ENCODE measurements at places on chromosomes 2 and 18.
A peak's percentile ranks its signal among the peaks of the same experiment; 100 is the strongest.

DNA sequence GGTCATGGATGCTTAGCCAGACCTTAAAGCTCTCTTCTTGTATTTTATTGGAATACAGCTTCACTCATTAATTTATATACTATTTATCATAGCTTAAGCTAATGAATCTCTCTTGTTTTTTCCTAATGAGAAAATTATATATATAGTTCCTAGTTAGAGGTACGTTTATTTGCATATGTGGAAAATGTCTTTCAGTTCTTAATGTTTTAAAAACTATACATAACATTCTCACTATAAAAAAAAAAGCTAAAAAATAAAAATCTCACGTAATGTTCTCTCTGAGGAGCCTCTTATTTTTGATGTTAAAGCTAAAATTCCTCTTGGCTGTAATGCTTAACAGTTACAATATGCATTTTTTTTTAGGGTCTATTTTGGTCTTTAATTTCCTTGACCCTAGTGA, 16.6 kb downstream of the UGP2 start:
- DNase-seq, result no peak

GRCh38 chr18:22871809-22872525, 61.2 kb upstream of the RBBP8 start:
- no peak for DNase-seq

- DNase-seq, result no peak
Measured at GRCh38 chr2:66171530-66171929, 263.4 kb upstream of the MEIS1 start.

DNA sequence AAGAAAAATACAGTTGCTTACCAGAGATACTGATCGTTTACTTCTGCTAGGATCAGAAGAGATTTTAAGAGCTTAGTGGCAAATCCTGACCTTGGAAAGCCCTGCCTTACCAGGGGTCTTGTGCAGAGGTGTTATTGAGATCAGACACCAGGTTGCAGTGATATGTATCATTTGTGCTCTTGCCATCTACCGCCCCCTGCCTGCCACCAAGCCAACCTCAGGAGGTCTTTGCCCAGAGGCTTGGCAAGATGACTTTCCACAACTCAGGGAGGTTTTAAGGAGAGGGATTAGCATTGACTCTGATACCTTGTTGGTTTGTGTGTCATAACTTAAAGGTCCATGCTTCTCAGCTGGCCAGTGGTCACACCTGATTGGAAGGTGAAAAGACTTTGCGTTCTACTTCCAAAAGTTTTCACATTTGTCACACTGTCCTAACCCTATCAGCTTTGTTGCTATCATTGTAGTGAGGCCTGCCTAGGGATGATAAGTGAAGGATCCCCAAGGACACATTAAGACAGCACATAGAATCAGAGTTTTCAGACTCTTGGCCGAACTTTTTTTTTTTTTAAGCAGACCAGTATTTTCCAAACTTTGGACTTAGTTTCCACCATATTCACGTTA, 46.2 kb upstream of the MGAT5 start:
- DNase-seq, result no peak

DNA sequence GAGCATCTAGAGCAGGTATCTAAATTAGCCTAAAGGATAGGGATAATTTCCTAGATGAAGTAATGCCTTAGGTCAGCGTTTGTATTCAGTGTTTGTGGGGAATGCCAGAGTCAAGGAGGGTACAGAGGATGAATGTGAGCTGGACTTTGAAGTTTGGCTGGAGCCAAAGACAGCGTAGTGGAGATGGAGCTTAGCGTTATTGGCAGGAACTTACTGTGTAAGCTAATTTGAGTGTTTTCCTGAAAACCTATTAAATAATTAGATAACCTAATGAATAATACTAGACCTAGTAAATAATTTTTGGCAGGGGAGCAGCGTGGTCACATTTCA, 4.2 kb downstream of the RNF138 start:
- no peak for DNase-seq

- DNase-seq, result peak; percentile 73
Measured at GRCh38 chr2:239609162-239609561, 208.3 kb upstream of the HDAC4 start.

GRCh38 chr2:73007991-73008765, 63.3 kb downstream of the SFXN5 start:
- peak; percentile 76 for DNase-seq

- no peak for DNase-seq
Measured at GRCh38 chr2:174020926-174021662, 55.9 kb upstream of the SP3 start.

DNA sequence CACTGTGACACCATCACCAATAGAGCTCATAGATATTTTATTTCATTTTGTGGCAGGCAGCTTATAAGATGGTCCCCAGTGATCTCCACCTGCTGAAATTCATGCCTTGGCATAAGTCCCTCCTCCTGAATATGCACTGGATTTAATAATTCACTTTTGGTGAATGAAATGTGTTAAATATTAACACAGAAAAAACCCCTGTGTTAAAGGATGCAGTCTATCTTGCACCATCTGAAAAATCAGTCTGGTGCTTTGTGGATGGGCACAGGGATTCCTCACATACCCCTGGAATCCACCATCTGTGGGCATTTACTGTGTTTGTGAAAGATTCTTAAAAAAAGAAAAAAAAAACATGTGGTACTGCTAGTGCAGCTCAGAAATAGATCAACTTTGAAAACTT, 26.1 kb upstream of the WIPF1 start:
- DNase-seq, result no peak

- no peak for DNase-seq
Measured at GRCh38 chr2:15746703-15747550, 155.3 kb downstream of the DDX1 start.

DNA sequence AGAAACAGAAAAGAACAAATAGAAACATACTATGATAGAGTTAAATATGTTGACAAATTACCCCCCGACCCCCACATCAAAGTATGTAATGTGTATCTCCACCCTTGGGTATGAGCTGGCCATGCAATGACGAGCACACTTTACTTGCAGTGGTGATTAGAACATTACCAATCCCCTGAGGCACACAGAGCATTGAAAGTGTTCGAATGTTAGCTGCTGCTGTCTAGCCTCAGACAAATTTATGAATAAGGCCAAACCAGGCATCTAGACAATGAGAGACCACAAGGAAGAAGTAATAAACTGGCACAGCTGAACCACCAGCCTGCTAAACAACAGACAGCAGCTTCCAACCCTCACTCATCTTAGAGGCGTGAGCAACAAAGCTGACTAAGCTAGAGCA, 380.5 kb downstream of the DSEL start:
- DNase-seq, result no peak

- DNase-seq, result no peak
Measured at GRCh38 chr18:35178260-35178659, 62.6 kb upstream of the ZNF397 start.

- no peak for DNase-seq
Measured at GRCh38 chr18:34840256-34840826, 130.2 kb downstream of the DTNA start.

GRCh38 chr2:88176352-88176984, 6.3 kb downstream of the THNSL2 start:
- DNase-seq, result no peak

DNA sequence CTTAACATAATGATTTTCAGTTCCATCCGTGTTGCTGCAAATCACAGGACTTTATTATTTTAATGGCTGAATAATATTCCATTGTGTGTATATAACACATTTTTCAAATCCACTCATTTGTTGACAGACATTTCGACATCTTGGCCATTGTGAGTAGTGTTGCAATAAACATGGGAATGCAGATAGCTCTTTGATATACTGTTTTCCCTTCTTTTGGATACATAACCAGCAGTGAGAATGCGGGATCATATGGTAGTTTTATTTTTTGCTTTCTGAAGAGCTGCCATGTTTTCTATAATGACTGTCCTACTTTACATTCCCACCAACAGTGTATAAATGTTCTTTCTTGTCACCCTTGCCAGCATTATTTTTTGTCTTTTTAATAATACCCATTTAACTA, 420.3 kb upstream of the CHAC2 start:
- DNase-seq, result no peak

GRCh38 chr2:11296401-11296800, 48.0 kb downstream of the ROCK2 start:
- DNase-seq, result no peak

DNA sequence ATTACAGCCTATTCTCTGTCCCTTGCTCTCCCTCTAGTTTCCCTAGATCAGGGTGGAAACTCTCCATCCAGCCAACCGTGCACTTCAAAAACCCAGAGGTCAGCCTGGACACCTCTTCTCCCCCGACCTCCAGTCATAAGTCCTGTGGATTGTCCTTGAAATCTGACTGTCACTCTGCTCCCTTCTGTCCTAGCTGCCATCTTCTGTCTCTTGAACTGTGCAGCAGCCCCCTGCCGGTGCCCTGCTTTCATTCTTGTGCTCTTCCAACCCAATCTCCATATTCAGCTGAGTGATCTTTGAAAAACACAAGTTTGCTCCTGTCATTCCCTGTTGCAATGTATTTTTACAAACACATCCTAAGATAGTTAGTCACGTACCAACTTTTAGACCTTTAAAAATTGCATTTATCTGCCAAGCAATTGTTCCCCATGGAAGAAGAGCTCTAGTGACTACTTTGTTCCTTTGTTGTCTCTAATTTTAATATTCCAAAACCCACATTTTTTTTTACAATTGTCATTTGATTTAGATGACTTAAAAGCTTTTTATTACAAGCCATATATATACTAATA, 254.3 kb downstream of the CAMKMT start:
- no peak for DNase-seq

- no peak for DNase-seq
Measured at GRCh38 chr2:36831185-36831584, 134.7 kb downstream of the VIT start.

DNA sequence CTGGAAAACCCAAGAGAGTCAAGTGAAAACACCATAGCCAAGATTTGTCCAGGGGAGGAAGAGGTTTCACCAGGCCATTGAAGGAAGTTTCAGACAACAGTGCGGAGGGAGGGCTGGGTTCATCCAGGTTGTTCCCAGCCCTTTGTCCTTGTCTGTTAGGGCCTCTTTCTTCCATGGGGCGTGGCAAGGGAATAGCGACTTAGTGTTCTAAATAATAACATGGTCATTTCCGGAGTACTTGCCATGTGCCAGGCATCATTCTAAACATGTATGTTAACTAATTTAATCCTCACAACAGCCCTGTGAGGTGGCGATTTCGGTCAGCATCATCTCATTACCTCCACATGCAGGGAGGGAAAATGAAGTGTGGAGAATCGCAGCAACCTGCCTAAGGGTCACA, 77.3 kb downstream of the TCF7L1 start:
- DNase-seq, result no peak
